ENCODE measurements at places on chromosomes 12 and 14. TPM values are rescaled to one million over a fixed set of nuclear protein-coding genes. Genes with fewer than 3 reads are reported as not detected.

DNA sequence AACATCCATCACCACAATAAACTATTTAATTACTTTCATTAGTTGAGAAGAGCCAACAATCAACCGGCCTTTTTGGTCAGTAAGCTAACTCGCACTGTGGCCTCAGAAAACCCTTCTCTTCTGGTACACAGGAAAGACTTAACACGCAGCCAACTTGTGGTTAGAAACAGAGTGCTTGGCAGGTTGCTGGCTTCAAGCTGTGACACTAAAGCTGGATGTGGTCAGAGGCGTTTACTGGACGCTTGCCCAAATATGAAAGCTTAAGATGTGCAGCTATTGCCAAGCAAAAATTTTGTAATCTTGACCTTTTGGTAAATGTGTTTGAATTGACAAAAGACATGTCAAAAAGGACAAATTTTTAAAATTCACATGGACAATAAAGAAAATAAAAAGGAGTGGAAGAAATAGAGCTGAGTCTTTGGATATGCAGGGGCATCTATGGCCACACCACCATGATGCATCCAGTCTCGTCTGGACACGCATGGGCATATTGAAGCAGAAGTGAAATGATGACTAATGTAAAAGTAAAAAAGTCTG, 2.6 kb upstream of the KLRK1 start:
- H3K4me3 ChIP-seq, result no peak overlapping the region
- no peaks in the 10 kb centered on the region for H3K36me3 ChIP-seq
- DNase-seq, result no peak

GRCh38 chr12:88921434-88921833, 341.2 kb upstream of the KITLG start:
- H3K36me3 ChIP-seq, result no peaks in the 10 kb centered on the region
- no peaks in the 10 kb centered on the region for H3K27me3 ChIP-seq
- H3K4me1 ChIP-seq, result no peaks in the 10 kb centered on the region
- H3K4me3 ChIP-seq, result no peak overlapping the region
- no peak overlapping the region for H3K27ac ChIP-seq

DNA sequence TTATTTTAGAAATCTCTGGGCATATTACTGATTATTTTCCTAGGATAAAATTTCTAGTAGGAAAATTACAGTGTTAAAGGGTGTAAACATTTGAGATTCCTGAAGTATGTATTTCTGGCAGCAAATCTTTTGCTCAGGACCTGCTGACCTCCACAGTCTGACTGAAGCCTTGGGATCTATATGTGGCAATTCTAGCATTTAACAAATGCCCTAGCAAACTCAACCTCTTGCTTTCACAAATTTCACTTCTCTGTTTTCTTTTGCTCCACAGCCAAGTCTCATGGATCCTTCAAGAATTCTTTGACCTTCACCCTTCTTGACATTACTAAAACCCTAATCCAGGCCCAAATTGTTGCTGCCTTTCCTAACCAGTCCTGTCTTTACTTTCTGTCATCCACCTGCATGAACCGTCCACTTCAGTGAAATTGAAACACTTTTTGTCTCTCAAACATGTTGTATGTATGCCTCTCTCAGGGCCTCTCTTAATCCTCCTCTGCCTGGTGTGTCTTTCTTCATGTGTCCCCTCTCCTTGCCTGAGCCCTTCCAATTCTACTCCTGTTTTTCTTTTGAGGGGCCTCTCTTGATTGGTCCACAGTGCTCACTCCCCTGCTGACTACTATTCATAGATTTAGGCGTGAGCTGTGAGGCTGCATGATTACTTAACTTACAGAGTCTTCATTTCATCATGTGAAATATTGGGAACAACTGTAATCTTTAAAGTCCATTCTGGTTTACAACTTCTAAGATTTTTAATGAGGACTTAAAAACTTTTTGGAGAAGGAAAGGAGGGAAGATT, 5.1 kb upstream of the DYRK4 start:
- no peaks in the 10 kb centered on the region for H3K4me1 ChIP-seq
- H3K27ac ChIP-seq, result no peak overlapping the region
- H3K27me3 ChIP-seq, result no peaks in the 10 kb centered on the region

- H3K36me3 ChIP-seq, result no peaks in the 10 kb centered on the region
- H3K4me3 ChIP-seq, result no peak overlapping the region
- no peak for DNase-seq
- no peak overlapping the region for H3K27ac ChIP-seq
- no peaks in the 10 kb centered on the region for H3K4me1 ChIP-seq
These were observed 348.5 kb upstream of the MDGA2 start for GRCh38 chr14:48023881-48024280.

DNA sequence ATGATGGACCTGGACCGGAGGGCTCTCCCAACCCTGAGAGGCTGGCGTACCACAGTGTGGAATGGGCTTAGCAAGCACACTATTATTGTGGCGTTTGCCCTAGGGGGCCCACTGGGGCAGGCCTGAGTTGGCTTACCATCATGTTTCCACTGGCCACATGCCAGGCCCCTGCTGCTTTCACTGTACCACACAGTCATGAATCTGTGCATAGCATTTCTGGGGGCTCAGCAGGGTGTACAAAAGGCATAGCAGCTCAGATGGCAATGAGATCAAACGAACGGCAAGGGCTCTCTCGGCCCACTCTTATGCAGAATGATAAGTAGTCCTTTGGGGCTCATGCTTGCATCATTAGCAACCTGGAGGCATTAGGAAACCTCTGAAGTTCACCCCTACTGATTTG, 137.0 kb upstream of the HIF1A start:
- no peak for DNase-seq
- H3K4me3 ChIP-seq, result no peak overlapping the region
- H3K4me1 ChIP-seq, result peaks cover 38% of the 10 kb centered on the region
- no peaks in the 10 kb centered on the region for H3K27me3 ChIP-seq

GRCh38 chr12:121866331-121866730, 7.7 kb upstream of the HPD start:
- no peaks in the 10 kb centered on the region for H3K4me1 ChIP-seq
- no peak overlapping the region for H3K27ac ChIP-seq
- no peaks in the 10 kb centered on the region for H3K36me3 ChIP-seq
- no peak for DNase-seq
- H3K27me3 ChIP-seq, result no peaks in the 10 kb centered on the region

GRCh38 chr14:33780035-33780434, 170.8 kb downstream of the EGLN3 start:
- no peak overlapping the region for H3K27ac ChIP-seq
- H3K4me1 ChIP-seq, result no peaks in the 10 kb centered on the region
- no peak for DNase-seq
- no peaks in the 10 kb centered on the region for H3K36me3 ChIP-seq
- no peaks in the 10 kb centered on the region for H3K27me3 ChIP-seq
- no peak overlapping the region for H3K4me3 ChIP-seq

- H3K4me3 ChIP-seq, result no peak overlapping the region
- no peak overlapping the region for H3K27ac ChIP-seq
- no peaks in the 10 kb centered on the region for H3K27me3 ChIP-seq
- H3K4me1 ChIP-seq, result no peaks in the 10 kb centered on the region
These were observed 323.1 kb upstream of the FBXO33 start for GRCh38 chr14:39755269-39755878.

DNA sequence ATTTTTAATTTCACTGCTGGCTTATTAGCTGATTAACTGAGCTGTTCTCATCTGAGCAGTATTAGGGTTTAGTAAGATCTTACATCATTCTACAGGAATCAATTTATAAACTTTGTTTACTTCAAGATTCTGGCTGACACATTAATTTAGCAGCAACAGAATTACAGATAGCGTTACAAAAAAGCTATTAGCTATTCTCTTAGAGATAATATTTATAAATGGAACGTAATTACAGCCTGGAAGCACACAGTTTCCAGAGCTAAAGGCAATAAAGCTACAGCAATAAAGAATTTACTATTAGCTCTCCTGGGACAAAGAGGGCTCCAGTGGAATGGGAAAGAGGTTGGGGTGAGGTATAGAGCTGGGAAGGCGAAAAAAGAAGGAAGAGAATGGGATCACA, 34.7 kb downstream of the PDE6H start:
- peaks cover 3% of the 10 kb centered on the region for H3K4me1 ChIP-seq
- H3K27me3 ChIP-seq, result no peaks in the 10 kb centered on the region
- no peak overlapping the region for H3K4me3 ChIP-seq
- H3K36me3 ChIP-seq, result no peaks in the 10 kb centered on the region

- H3K4me3 ChIP-seq, result no peak overlapping the region
- no peaks in the 10 kb centered on the region for H3K4me1 ChIP-seq
- H3K36me3 ChIP-seq, result no peaks in the 10 kb centered on the region
- no peak for DNase-seq
These were observed 19.0 kb downstream of the KLRB1 start for GRCh38 chr12:9588749-9589148.

DNA sequence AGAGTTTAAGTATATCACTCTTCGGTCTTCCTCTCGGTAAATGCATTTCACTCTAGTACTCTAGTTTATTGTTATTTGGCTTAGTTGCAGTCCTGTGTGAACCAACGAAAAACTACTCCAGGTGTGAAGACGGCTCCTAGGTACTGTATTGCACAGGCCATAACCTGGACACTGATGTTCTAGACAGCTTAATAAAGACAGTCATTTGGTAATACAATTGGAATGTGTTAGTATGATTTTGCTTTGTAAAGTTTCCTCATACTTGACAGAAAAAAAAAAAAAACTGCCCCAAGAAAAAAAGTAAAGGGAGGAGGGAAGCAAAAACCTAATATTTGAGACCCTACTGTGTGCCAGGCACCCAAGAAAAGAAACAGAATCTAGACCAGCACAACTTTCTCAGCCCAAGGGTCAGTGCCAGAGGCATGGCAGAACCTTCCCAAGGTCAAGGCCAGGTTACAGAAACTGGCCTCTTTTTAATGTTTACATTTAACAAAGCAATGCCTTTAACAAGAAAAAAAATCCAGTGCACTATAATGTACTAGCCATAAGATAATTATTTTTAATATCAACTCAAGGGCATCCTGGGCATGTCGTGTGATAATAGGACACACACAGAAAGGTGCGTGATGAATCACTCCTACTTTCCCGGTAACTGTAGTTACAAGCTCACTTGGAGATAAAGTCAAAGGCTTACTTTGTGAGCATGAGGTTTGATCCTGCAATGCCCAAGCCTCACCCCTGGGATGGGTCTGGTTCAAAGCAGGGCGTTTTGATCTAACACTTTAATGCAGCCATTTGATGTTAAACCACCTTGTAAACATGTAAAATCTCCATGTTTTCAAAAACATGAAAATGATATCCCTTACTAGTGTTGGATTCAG, 110.6 kb downstream of the BMP4 start:
- no peaks in the 10 kb centered on the region for H3K36me3 ChIP-seq
- H3K27me3 ChIP-seq, result no peaks in the 10 kb centered on the region
- no peaks in the 10 kb centered on the region for H3K4me1 ChIP-seq
- no peak for DNase-seq

- no peaks in the 10 kb centered on the region for H3K27me3 ChIP-seq
- no peaks in the 10 kb centered on the region for H3K4me1 ChIP-seq
- H3K27ac ChIP-seq, result no peak overlapping the region
- no peaks in the 10 kb centered on the region for H3K36me3 ChIP-seq
- DNase-seq, result peak; percentile 84
These were observed 32.0 kb downstream of the TSHR start for GRCh38 chr14:80987235-80988032.

DNA sequence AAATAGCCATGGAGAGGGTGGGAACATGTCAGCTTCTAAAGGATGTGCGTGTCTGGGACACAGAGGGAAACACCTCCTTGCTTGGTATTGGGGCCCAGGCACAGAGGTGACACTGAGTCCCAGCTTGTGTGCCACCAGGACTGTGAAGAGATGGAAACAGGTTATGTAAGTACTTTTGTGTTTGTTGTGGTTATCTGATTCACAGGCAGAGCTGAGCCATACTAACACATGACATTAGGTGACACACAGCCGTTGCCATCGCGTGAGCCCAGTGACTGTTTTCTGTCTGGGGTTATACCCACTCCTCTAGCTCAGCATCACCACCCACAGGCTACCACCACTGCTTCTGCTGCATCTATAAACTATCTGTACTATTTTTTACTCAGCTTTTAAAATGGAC, 12.1 kb upstream of the FLVCR2 start:
- no peaks in the 10 kb centered on the region for H3K4me1 ChIP-seq
- H3K27me3 ChIP-seq, result no peaks in the 10 kb centered on the region
- H3K4me3 ChIP-seq, result no peak overlapping the region
- no peak overlapping the region for H3K27ac ChIP-seq

Gene APOF
- total RNA-seq, result not detected

Gene IAPP
- total RNA-seq, result not detected

Gene NGDN
- total RNA-seq, result 48.7 TPM

Gene FOXN3
- total RNA-seq, result 100 TPM

Gene PAPLN
- total RNA-seq, result 33.4 TPM

Gene RD3L
- not detected for total RNA-seq

Gene TMED8
- 40.1 TPM for total RNA-seq

Gene HOXC10
- 2.6 TPM for total RNA-seq

Gene RTL1
- total RNA-seq, result 0.94 TPM

Gene TRIM9
- total RNA-seq, result 8.5 TPM

Data from testis (tissue), 5 donors.